ENCODE measurements at places on chromosomes 7 and 10. TPM values are rescaled to one million over a fixed set of nuclear protein-coding genes. Genes with fewer than 3 reads are reported as not detected.

The SLC13A4 gene
- not detected for total RNA-seq

The CFTR gene
- total RNA-seq = 0.53 TPM

The CCT6A gene
- total RNA-seq = 72.8 TPM

The TMEM229A gene
- total RNA-seq = not detected

The SLC26A4 gene
- total RNA-seq = 0.60 TPM

The KCND2 gene
- not detected for total RNA-seq

The FIGNL1 gene
- 14.3 TPM for total RNA-seq

The OLAH gene
- total RNA-seq = not detected

The OR2F2 gene
- total RNA-seq = not detected

The ITGB8 gene
- total RNA-seq = 0.21 TPM

The CTAGE8 gene
- total RNA-seq = not detected

The ZFAND2A gene
- 27.1 TPM for total RNA-seq

The SORBS1 gene
- total RNA-seq = 1.8 TPM
